ENCODE measurements at places on chromosomes 1 and 21.

GRCh38 chr1:236550961-236551851 lies 27.4 kb downstream of the LGALS8 start:
- no peak for DNase-seq

DNA sequence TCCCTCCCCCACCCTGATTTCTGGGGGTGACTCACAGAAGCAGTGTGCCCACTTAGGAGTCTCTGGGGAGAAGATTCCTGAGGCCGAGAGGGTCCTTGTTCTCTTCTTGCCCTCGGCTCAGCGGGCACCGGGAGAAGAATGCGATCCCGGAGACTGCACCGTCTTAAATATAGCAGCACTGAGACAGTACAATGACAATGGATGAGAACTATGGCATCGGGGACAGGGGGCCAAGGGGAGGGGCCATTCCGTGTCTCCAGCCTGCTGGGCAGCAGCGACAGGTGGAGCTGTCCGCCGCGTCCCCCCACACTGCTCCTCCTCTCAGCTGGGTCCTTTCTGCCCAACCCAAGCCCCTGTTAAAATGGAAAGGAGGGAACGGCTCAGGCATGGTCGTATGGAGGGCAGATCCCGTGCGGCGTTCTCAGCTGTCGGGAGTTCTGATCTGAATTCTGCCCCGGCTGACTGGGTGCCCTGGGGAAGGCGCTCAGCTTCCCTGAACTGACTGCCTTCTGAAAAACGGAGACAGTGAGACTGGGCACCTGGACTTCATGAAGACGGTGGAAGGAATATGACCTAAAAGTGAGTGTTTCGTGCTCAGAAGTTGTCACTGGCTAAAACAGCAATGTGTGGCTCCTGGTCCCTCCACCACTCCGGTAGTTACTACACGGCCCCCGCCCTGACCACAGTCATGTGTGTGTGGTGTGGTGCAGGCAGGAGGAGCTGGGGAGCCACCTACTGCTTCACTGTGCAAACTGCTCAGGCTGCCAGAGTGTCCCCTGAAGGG lies at the start of gene MYOM3:
MYOM3 (minus strand) TSS at position 140 of the 784 bp plus-strand sequence. CDS start 3,499 bp downstream, outside the sequence.
- DNase-seq = peak; percentile 38

DNA sequence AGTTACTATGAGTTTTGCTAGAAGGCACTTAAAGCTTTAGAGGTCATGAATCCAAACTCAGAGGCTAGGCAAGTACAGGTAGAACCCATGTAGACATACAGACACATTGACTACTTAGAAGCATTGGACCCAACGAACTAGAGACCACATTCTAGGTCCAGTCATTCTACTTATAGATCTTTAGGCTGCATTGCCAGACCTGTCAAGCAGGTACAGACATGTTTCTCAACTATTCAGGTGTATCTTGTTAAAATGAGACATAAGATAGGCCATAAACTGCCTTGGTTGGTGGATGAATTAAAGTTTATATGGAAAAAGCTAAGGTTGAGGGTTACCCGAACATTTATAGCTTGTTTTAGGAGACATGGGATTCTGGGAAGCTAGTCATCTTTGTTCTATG lies 6.5 kb downstream of the ZP4 start:
- DNase-seq = no peak

DNA sequence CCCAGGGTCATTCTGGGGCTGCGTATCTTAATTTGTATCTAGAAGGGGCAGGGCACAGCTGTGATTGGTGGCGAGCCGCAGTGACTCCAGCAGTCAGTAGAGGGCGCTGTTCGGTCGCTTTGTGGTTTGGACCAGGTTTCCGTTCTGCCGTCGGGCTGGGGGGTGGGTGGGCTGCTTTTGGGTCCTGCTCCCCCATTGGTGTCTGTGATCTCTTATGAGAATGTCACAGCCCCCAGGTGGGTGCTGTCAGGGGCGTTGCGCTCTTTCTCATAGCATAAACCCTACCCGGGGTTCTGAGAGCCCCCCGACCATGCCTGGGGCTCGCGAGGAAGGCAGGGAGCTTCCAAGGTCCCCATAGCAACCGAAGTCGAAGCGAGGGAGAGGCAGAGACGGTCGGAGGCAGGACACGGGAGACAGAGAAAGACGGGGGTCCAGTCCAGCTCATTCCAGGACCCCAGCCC lies 5.4 kb downstream of the TFF3 start:
- peak; percentile 20 for DNase-seq

GRCh38 chr1:17973694-17974093 lies 133.9 kb upstream of the IGSF21 start:
- DNase-seq = no peak
